ENCODE measurements at places on chromosomes 5 and 9.

DNA sequence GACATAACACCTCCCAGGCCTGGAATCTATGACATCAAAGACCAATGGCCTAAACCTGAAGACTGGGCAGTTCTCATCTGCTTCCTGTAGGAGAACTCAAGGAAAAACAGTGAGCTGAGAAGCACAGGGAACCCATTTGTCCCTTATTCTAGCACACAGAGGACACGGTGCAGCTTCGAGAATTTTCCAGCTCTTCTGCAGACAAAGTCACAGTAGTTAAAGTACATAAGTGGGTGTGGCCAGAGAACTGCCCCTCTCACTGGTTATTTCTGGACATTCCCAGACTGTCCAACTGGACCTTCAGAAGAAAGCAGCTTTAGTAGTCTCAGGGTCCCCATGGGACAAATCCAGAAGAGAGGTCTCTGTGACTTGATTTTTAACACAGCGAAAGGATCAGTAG is 114.6 kb downstream of the KLHL3 start:
- no peak overlapping the region for H3K27ac ChIP-seq
- no peaks in the 10 kb centered on the region for H3K4me1 ChIP-seq
- no peaks in the 10 kb centered on the region for H3K27me3 ChIP-seq
- no peak overlapping the region for H3K4me3 ChIP-seq

GRCh38 chr5:149605998-149606724 is 24.9 kb downstream of the ARHGEF37 start:
- no peak overlapping the region for H3K27ac ChIP-seq
- no peaks in the 10 kb centered on the region for H3K4me1 ChIP-seq
- DNase-seq = no peak
- H3K27me3 ChIP-seq = no peaks in the 10 kb centered on the region

DNA sequence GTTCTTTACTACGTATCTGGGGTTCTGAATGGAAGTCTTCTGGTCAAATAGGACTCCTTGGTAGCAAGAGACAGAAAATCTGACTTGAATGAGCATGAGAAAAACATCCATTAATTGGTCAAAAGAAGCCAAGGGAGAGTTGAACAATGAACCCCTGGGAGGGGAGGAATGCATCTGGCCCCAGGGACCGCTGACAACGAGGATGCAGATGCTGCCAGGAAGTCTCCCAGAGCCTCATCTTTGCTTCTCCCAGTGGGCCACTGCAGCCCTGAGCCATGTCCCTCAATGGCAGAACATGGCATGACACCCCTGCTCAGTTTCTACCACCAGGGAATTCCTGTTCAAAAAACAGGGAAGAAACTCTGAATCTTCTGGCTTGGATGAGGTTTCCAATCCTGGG is 50.5 kb upstream of the ICE1 start:
- no peak for DNase-seq
- no peak overlapping the region for H3K4me3 ChIP-seq
- no peaks in the 10 kb centered on the region for H3K27me3 ChIP-seq
- H3K36me3 ChIP-seq = no peaks in the 10 kb centered on the region
- H3K4me1 ChIP-seq = no peaks in the 10 kb centered on the region

DNA sequence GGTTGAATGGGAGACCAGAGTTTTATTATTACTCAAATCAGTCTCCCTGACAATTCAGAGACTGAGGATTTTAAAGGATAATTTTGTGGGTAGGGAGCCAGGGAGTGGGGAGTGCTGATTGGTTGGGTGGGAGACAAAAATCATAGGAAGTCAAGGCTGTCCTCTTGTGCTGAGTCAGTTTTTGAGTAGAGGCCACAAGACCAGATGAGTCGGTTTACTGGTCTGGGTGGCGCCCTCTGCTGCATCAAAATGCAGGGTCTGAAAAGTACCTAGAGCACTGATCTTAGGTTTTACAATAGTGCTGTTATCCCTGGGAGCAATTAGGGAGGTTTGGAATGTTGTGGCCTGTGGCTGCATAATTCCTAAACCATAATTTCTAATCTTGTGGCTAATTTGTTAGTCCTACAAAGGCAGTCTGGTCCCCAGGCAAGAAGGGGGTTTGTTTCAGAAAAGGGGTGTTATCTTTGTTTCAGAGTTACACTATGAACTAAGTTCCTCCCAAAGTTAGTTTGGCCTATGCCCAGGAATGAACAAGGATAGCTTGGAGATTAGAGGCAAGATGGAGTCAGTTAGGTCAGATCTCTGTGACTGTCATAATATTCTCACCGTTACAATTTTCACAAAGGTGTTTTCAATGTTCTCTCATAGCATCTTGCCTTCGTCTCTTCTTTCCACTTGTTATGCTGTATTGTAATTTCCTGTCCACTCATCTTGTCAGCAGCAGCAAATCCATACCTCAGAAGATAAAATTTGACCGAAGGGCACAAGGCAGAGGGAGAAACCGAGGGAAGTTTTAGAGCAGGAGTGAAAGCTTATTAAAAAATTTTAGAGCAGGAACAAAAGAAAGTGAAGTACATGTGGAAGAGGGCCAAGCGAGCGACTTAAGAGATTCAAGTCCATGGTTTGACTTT is 59.2 kb upstream of the CLINT1 start:
- no peaks in the 10 kb centered on the region for H3K27me3 ChIP-seq
- DNase-seq = peak; percentile 48
- no peaks in the 10 kb centered on the region for H3K36me3 ChIP-seq
- no peak overlapping the region for H3K4me3 ChIP-seq

DNA sequence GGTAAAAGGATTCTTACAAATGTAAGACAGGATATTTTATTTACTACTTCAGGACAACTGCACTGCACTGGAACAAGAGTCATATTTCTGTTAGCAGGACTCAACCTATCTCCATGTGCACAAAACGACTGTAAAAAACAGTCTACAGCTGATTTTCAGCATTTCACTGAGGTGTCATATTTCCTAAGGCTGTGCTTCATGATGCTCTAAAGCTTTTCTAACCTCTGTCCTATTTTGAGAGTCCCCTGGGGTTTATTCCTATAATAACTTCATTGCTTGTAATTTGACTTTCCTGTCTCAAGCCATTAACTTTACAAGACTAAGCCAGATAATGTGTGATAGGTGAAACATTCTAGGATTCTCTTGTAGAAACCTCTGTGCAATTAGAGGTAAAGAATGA is 472.3 kb downstream of the HINT1 start:
- no peaks in the 10 kb centered on the region for H3K4me1 ChIP-seq
- DNase-seq = no peak
- no peaks in the 10 kb centered on the region for H3K36me3 ChIP-seq

- DNase-seq = no peak
- peaks cover 10% of the 10 kb centered on the region for H3K4me1 ChIP-seq
- no peaks in the 10 kb centered on the region for H3K27me3 ChIP-seq
Measured at GRCh38 chr9:94147776-94148175, 63.5 kb downstream of the PTPDC1 start.

DNA sequence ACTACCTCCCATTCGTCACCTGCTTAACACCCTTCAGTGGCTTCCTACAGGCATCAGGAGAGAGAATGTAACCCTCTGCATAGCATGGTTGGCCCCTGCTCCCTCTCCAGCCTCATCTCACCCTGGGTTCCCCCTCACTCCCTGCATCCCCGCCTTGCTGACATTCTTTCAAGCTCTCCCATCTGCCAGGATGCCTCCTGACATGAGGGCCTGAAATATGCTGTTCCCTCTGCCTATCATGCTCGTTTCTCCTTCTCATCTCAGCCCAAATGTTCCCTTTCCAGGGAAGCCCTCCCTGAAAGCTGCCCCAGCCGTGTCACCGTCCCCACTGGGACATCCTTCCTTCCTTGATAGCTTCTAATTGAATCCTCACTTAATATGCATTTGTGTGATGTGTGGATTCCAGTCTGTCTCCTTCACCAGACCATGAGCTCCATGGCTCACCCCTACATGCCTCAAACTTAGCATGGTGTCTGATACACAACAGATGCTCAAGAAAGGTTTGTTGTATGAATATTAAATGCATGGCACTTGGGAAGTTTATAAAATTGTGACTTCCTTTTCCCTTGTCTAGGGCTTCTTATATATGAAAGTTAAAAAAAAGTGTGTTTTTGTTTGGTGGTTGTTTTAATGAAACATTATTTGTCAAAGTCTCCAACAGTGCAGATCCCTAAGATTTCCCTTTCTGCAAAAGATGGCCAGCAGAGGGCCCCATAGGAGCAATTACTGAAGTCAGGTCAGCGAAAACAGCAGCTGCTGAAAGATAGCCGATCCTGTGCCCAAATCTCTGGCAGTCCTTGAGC is 7.3 kb upstream of the C5orf58 start:
- H3K36me3 ChIP-seq = no peaks in the 10 kb centered on the region
- DNase-seq = peak; percentile 57
- H3K4me1 ChIP-seq = peaks cover 3% of the 10 kb centered on the region
- no peaks in the 10 kb centered on the region for H3K27me3 ChIP-seq

DNA sequence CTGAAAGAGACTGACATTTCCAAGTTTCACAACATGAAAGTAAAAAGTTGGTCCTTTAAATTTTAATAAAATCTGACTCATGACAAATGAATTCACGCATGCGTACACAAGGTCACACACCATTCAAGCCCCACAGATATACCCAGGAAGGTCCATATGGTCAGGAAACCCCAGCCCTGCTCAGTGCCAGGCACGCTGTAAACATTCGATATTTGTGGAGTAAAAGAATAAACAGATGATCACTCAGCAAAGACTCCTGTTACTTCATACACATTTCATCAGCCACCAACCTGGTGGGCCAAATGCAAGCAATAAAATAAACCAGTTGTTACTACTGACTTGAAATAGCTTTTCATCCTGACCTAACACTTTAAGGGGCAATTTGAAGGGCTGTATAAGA is 158.0 kb upstream of the RETREG1 start:
- H3K27ac ChIP-seq = no peak overlapping the region
- H3K4me1 ChIP-seq = peaks cover 4% of the 10 kb centered on the region
- H3K4me3 ChIP-seq = no peak overlapping the region
- no peaks in the 10 kb centered on the region for H3K27me3 ChIP-seq
- H3K36me3 ChIP-seq = no peaks in the 10 kb centered on the region

- H3K4me3 ChIP-seq = no peak overlapping the region
- no peak overlapping the region for H3K27ac ChIP-seq
- H3K4me1 ChIP-seq = no peaks in the 10 kb centered on the region
- H3K27me3 ChIP-seq = no peaks in the 10 kb centered on the region
- DNase-seq = no peak
Measured at GRCh38 chr5:157219491-157220271, 39.0 kb downstream of the ITK start.

DNA sequence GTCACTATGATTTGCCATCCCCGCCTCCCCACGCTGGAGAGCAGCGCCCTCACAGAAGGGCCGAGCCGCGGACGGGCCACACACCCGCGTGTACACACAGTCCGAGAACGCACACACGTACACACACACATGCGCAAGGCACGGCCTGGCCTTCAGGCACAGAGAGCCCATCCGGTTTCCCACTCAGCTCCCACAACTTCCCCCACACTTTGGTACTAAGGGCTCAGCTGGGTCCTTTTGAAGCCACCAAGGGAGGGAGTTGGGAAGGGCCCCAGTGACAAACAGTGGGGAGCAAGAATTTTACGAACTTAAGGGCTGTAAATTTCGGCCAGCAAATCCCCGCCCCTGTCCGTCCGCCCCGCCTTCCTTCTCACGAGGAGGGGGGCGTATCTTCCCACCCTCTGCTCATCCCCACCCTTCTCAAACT is 133.3 kb upstream of the HAND1 start:
- H3K36me3 ChIP-seq = no peaks in the 10 kb centered on the region
- peak overlapping the region; percentile 4 for H3K4me3 ChIP-seq
- H3K27ac ChIP-seq = no peak overlapping the region
- DNase-seq = no peak
- H3K4me1 ChIP-seq = peaks cover 6% of the 10 kb centered on the region

- H3K27me3 ChIP-seq = no peaks in the 10 kb centered on the region
- H3K36me3 ChIP-seq = no peaks in the 10 kb centered on the region
- no peak overlapping the region for H3K27ac ChIP-seq
- H3K4me1 ChIP-seq = peaks cover 2% of the 10 kb centered on the region
- no peak for DNase-seq
- H3K4me3 ChIP-seq = no peak overlapping the region
Measured at GRCh38 chr9:98378794-98379193, 123.3 kb upstream of the TBC1D2 start.

GRCh38 chr9:69382135-69382534 is 57.1 kb downstream of the ENTREP1 start:
- peaks cover 1% of the 10 kb centered on the region for H3K4me1 ChIP-seq
- no peaks in the 10 kb centered on the region for H3K27me3 ChIP-seq
- no peak overlapping the region for H3K27ac ChIP-seq
- H3K36me3 ChIP-seq = peaks cover 3% of the 10 kb centered on the region

- no peak for DNase-seq
- H3K36me3 ChIP-seq = no peaks in the 10 kb centered on the region
- H3K4me1 ChIP-seq = no peaks in the 10 kb centered on the region
- H3K27me3 ChIP-seq = no peaks in the 10 kb centered on the region
- no peak overlapping the region for H3K4me3 ChIP-seq
- no peak overlapping the region for H3K27ac ChIP-seq
Measured at GRCh38 chr5:55694152-55694830, 17.8 kb downstream of the SLC38A9 start.

DNA sequence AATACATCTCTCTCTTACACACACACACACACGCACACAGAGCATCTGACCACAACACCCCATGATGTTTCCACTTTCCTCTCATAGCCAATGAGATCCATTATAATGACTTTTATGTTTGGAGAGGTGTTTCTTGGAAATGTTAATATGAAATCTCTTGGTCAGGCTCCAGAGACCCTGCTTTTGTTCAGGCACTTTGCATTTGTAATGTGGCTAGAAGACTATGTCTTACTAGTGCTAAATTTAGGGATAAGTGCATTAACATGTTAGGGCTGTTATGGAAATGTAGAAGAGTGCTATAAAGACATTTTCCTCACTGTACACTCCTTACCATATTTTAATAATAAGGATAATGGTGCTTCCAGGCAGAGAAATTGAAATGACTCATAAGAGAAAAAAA is 3.8 kb downstream of the CDH9 start:
- H3K4me1 ChIP-seq = peaks cover 1% of the 10 kb centered on the region
- no peaks in the 10 kb centered on the region for H3K27me3 ChIP-seq
- H3K27ac ChIP-seq = no peak overlapping the region
- no peak for DNase-seq

GRCh38 chr5:142016556-142016955 is 3.7 kb upstream of the GNPDA1 start:
- H3K4me3 ChIP-seq = no peak overlapping the region
- H3K27ac ChIP-seq = no peak overlapping the region
- H3K4me1 ChIP-seq = no peaks in the 10 kb centered on the region
- DNase-seq = no peak
- no peaks in the 10 kb centered on the region for H3K36me3 ChIP-seq

DNA sequence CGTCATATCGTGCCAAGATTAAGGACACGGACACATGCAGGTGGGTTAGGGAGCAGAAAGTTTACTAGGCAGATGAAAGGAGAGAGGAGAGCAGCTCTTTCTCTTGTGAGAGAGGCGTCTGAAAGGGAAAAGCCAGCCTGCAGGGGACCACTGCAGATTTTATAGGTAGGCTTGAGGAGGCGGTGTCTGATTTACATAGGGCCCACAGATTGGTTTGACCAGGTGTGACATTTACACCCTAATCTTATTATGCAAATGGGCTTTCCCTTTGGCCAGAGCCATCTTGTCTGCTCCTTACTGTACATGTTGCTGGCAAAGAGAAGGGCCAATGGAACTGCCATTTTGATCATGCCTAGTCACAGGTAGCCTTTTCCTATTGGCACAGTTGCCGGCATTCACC is 137.2 kb upstream of the TAF11L2 start:
- no peaks in the 10 kb centered on the region for H3K27me3 ChIP-seq
- H3K36me3 ChIP-seq = no peaks in the 10 kb centered on the region
- no peak for DNase-seq

- H3K36me3 ChIP-seq = no peaks in the 10 kb centered on the region
- H3K4me1 ChIP-seq = no peaks in the 10 kb centered on the region
Measured at GRCh38 chr5:181218795-181219124, 4.3 kb upstream of the TRIM41 start.

- H3K27ac ChIP-seq = no peak overlapping the region
- no peak for DNase-seq
- H3K4me1 ChIP-seq = no peaks in the 10 kb centered on the region
- no peak overlapping the region for H3K4me3 ChIP-seq
- no peaks in the 10 kb centered on the region for H3K36me3 ChIP-seq
Measured at GRCh38 chr5:38009749-38010358, 170.0 kb upstream of the GDNF start.
